Lung (tissue), 17 donors: ENCODE measurements at places on chromosomes 1 and 21. TPM values are rescaled to one million over a fixed set of nuclear protein-coding genes. Genes with fewer than 3 reads are reported as not detected.
A peak's percentile ranks its signal among the peaks of the same experiment; 100 is the strongest.

GRCh38 chr21:43193651-43194302, 25.0 kb downstream of the CRYAA start:
- DNase-seq = peak; percentile 85
- no peaks in the 10 kb centered on the region for H3K27me3 ChIP-seq
- H3K4me3 ChIP-seq = no peak overlapping the region

- H3K4me1 ChIP-seq = no peaks in the 10 kb centered on the region
- no peak for DNase-seq
- H3K27ac ChIP-seq = no peak overlapping the region
- H3K36me3 ChIP-seq = peaks cover 3% of the 10 kb centered on the region
- peaks cover 2% of the 10 kb centered on the region for H3K27me3 ChIP-seq
- H3K4me3 ChIP-seq = no peak overlapping the region
Observed at GRCh38 chr1:184802354-184803179, 47.9 kb upstream of the EDEM3 start.

GRCh38 chr1:11729498-11730428, 6.2 kb upstream of the AGTRAP start:
- DNase-seq = peak; percentile 47
- H3K27me3 ChIP-seq = no peaks in the 10 kb centered on the region
- no peak overlapping the region for H3K4me3 ChIP-seq
- peaks cover 18% of the 10 kb centered on the region for H3K4me1 ChIP-seq

DNA sequence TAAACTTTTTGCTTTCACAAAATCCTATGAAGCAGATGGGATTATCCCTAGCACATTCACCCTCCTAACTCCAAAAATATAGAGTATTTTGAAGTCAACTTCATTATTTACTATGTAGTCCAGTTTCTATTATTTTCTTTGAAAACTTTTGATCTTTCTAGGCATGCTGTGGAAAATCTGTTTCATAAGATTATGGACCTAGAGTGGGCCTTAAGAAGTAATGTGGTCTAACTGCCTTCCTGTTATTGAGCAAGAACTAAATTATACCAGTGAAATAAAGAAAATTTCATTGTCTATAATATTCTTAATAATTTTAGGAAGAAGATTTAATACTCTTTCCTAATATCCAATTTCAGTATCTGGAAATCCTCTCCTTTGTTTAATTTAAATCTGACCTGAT, 58.1 kb downstream of the PRKACB start:
- no peak overlapping the region for H3K4me3 ChIP-seq
- H3K27me3 ChIP-seq = no peaks in the 10 kb centered on the region
- DNase-seq = no peak

GRCh38 chr1:9269078-9269501, 23.6 kb upstream of the SPSB1 start:
- peaks cover 12% of the 10 kb centered on the region for H3K36me3 ChIP-seq
- no peak overlapping the region for H3K4me3 ChIP-seq
- no peaks in the 10 kb centered on the region for H3K27me3 ChIP-seq
- DNase-seq = no peak
- no peak overlapping the region for H3K27ac ChIP-seq

The OR2G6 gene
- not detected for polyA plus RNA-seq

The SPTA1 gene
- 0.17 TPM for polyA plus RNA-seq

The SLAMF7 gene
- polyA plus RNA-seq = 4.6 TPM
